ENCODE measurements at places on chromosomes 4 and X.

GRCh38 chr4:25212822-25213221, 21.0 kb upstream of the PI4K2B start:
- DNase-seq: no peak

DNA sequence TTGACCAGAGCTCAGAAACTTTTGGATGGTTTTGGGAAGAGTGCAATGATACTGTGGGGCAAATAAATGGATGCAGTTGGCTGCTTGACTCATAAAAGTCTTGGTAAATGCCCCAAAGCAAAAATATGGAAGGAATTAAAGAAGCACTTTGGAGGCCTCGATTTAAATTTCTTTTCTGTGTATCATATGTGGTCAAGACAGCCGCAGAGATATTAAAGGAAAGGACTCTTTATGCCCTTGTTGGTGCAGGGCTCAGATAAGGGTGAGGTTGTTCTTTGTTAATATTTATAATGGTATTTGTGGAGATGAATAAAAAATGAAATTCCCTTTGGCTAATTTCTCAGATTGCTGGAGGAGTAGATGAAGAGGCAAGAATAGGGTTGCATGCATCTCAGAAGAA, 90.2 kb downstream of the NHS start:
- DNase-seq: no peak

DNA sequence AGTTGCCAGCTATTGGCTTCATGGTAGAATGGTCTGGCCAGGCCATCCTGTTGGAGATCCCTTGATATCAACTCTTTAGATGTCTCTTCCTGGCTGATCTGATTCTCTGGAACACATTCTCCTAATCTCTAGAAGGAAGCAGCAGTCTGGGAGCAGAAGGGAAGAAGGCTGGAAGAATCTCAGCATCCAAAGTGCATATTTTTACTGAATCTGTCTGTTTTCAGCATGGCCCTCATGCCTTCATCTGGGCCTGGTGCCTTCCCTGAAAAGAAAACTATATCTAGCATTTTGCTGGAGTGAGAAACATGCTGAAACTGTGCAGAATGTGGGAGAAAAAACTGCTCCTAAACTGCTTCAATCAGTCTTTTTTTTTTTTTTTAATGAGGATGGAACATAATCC, 148.7 kb downstream of the REPS2 start:
- DNase-seq: no peak

DNA sequence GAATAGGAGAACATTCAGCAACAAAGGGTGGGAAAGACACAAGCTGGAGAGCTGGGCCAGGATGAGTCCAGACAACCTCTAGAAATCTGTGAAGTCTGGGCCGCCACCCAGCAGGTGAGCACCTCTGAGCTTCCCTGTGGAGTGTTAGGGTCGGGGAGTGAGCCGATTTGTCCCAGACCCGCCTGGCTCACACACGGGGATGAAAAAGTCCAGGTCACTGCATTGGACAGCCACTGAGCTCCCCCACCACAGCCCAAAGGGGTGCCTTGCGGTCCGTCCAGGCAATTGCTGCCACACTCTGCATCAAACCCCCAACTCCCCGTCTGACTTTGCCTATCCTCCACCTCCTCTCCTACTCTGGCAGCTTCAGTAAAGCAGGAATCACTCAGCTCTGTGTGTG, 38.7 kb downstream of the NHSL2 start:
- DNase-seq: no peak

DNA sequence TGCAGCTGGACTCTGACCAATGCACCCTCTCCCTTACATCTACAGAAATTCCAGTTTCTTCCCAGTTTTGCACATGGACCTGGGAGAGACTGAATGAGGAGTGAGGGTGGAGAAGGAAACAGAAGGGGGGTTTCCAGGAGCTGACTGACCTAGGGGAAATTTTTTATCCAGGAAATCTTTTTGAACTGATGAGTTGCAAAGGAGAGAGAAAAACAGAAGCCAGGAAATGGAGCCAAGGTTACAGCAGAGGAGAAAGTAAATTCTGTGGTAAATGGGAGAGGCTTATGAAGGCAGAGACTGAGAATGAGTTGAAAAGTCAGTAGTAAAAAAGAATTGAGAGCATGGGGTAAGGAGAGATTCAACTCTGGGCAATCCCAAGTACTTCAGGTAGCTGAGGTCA, 192.8 kb downstream of the SMIM20 start:
- DNase-seq: no peak

DNA sequence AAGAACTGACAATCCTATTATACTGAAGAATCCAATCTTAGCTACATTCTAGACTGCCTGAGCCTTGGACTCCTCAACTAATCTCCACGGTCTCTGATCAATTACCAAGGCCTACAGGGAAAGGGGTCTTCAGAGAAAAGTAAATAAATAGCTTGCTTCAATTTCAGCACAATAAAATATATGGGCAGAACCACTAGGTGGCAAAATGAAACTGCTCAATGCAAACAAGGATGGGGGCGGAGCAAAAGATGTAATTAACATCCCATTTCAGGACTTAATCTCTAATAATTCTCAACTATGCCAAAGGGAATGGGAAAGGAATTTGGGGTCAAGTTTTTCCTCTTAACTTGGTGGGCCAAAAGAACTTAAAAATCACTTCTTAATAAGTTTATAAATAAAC, 78.4 kb upstream of the MAP3K15 start:
- peak; percentile 9 for DNase-seq

DNA sequence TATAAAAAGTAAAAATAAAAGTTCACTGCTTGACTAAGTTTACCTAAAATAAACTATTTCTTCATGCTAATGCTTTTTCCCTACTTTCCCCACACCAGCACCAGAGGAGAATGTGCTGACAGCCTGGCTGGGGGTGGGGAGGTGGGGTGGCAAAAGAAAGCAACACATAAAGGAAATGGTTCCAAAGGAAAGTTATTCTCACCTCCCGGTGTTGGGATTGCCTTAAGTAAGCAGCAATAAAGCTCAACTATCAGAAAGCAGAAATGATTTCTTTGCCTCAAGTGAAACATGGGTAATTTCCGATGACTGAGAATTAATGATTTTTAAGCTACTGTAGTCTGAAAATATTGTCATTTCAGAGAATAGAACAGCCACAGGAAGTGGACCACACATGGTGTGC, 84.5 kb upstream of the DKK2 start:
- no peak for DNase-seq

GRCh38 chrX:23945206-23945605, 37.4 kb downstream of the CXorf58 start:
- DNase-seq: no peak

DNA sequence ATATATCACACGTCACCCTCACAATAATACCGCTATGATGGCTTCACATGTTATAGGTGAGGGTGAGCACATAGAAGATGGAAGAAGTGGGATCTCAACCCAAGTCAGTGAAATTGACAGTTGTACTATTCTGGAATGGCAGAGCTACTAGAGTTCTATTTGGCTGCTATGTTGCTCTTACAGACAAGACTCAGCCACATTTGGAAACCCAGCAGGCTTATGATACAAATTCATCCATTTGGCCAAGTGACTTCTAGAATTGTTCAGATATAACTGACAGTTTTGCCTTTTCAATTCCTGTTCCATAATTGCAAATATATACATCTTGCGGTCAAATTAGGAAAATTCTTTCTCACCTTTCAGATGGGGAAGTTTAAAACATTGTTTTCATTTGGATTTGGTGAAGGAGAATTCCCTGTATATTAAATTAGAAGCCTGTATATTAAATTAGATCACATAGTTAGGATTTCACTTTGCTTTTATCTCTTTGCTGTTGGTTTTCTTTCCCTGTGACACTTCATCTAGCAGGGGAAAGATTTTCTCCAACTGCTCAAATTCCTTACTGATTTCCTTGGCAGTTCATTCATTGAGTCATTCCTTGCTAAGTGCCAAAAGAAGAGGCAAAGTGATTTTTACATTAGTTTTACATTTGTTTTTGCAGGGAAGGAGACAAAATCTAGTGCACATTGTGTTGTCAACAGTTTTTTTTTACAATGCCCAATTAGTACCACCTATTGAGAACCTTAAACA, 120.6 kb upstream of the TBC1D9 start:
- DNase-seq: no peak

DNA sequence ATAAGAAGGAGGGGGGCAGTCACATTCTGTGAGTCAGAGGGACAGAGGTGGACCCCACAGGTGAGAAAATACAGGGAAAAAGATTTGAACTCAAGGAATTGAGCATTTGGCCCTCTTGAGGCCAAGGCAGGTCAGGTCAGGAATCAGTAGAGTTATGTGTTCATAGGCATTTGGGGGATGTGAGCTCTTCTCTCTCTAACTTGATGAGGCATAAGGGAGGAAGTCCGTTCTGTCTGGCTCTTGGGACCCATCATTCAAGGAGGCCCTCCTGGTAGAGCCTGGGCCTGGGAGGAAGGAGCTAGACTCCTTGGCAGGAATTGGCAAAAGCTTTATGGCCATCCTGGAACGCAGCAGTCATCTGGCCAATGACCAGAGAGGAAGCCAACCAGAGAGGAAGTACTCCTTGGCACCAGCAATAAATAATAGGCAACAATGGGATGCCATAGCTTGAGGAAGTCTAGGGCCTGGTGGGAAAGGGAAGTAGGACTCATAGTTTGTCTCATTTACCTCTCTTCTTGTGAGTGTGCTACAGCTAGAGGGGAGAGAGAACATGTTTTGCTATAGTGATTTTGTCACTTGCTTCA, 53.0 kb downstream of the MSN start:
- DNase-seq: no peak

Measured in T-helper 2 cell (primary cell).